ENCODE measurements at places on chromosomes 6 and 20.

GRCh38 chr20:33796907-33797544, 14.1 kb upstream of the CHMP4B start:
- no peak for DNase-seq

DNA sequence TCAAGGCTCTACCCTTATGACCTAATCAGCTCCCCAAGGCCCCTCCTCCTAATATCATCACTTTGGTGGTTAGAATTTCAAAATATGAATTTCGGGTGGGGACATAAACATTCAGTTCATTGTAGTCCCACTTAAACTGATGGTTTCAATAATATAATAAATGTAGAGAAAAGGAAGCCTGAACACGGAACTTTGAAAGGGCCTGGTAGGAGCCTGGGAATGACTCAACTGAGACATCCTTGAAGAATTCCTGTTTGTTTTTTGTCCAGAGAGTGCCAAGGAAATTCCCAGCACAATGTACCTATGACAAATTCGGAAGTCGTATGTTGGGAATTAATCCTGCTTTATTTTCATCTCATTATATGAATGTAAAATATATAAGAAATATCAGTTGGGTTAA, 457.9 kb downstream of the PLCB1 start:
- no peak for DNase-seq

GRCh38 chr6:39924283-39924682, 10.0 kb downstream of the MOCS1 start:
- DNase-seq, result no peak

GRCh38 chr20:31717478-31718201, 5.0 kb downstream of the BCL2L1 start:
- DNase-seq, result peak; percentile 62

DNA sequence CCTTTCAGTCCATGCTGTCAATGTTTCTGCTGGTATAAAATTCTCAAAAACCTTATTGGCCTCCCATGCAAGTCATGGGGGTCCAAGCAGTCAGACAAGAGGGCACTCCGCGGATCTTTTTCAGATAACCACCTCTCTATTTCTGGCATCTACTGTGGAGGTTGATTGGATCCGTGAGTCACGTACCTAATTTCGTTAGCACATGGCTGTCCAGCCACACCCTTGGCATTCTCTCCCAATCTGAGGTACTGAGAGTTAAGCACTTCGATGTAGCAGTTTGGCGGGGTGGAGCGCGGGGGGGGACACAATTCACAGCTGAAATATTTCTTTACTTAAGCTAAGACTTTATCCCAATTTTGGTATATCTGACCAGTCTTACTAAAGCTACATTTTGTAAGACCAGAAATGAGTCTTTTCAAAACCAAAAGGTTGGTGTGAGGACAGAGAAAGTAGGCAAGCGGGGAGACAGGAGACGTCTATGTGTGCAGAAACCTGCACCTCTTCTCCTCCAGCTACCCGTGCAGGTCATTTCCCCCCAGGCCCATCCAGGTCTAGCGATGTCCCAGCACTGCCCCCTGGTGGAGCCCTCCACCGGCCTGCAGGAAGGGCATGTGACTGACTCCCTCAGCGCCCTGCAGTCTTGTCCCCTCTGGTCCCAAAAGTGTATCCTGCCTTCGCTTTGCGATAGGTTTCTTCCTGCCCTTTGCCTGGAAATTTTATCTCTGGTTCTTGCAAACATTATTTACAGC, 113.1 kb downstream of the ADAT2 start:
- DNase-seq, result peak; percentile 45

GRCh38 chr6:160261991-160262680, 3.5 kb upstream of the SLC22A2 start:
- DNase-seq, result no peak

DNA sequence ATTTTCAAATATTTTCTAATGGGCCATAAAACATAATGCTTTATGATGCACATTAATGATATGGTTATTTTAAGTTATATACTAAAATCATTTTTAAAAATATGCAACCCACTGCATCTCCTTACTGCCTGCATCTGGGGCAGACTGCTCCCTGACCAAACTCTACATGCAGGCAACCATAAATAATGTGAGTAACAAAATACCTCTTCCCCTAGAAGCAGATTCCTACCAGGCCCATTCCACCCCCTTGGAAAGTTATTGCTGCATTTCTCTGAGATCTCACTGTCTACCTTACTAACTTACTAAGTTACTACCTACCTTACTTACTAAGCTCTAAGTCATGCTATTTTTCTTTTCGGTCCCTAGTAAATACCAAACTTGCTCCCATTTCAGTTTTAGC, 71.8 kb downstream of the ATG5 start:
- no peak for DNase-seq

GRCh38 chr6:154353626-154354025, 3.0 kb downstream of the IPCEF1 start:
- no peak for DNase-seq

DNA sequence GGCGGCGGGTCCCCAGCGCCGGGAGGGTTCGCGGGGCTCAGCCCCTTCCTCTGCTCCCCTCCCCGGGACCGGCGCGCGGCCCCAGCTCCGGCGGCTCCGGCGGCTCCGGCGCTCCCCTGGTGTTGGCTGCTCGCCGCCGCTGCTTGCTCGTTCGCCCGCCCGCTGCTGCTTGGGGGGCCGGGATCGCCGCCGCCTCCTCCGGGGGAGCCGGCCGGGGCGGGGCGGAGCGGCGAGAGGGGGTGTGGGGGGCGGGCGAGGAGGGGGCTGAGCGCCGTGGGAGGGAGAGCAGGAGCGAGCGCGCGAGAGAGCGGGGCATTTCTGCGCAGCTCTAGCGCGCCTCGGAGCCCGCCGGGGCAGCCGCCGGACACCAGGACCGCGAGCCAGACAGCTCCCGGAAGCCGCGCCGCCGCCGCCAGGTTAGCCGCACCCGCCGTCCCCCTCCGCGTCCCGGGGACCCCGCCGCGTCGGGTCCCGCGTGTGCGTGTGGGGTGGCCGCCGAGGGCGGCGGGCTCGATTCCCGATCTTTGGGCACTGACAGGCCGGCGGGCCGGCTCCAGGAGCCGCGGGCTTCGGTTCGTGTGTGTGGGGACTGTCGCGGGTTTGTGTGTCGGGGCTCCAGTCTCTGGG, 62.0 kb upstream of the EPB41L1 start:
- DNase-seq, result peak; percentile 10

DNA sequence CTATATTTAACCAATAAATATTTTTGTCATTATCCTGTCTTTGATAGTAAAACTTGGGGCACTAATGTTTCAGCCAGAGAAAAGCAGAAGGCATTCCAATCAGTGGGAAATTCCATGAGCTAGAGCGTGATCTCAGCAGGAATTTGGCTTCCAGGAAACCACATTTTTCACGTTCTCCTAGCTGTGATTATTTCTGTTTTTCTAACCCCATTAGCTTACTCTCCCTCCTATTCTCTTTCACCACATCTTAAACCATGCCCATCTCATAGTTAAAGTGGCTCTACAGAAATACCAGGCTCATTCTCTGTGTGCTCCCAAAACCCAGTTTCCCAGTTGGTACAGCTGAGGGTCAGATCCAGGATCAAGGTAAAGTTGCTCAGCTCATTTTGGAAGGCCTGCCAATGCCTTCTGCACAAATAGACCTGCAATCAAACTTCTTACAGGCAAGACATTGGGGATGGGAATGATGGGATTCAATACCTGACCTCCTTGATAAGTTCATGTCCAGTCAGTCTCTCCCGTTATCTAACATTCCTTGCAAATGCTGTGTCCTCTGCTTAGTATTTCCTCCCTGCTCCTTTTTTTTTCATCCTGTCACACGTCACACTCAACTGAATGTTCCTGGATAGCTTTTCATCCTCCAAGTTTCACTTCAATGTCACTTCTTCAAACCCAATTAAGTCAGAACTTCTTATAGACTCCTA, 33.1 kb upstream of the TMEM30A start:
- no peak for DNase-seq

GRCh38 chr6:152554851-152555250, 82.3 kb downstream of the SYNE1 start:
- no peak for DNase-seq

DNA sequence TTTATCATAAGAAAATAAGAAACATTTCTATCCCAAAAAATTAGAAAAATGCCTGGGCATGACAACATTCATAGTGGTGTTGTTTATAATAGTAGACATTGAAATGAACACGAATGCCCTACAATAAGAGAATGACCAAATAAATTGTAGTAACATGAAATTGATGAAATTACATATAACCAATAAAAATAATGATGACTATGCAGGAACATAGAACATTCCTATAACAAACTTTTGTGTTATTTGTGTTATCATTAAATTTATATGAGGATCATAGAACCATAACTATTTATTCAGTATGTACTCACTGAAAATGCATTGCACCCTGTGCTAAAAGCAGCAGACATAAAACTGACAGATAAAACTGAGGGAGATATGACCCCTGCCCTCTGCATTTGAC, 399.7 kb downstream of the CBLN4 start:
- no peak for DNase-seq

GRCh38 chr6:77686931-77687330, 34.1 kb downstream of the MEI4 start:
- DNase-seq, result no peak

DNA sequence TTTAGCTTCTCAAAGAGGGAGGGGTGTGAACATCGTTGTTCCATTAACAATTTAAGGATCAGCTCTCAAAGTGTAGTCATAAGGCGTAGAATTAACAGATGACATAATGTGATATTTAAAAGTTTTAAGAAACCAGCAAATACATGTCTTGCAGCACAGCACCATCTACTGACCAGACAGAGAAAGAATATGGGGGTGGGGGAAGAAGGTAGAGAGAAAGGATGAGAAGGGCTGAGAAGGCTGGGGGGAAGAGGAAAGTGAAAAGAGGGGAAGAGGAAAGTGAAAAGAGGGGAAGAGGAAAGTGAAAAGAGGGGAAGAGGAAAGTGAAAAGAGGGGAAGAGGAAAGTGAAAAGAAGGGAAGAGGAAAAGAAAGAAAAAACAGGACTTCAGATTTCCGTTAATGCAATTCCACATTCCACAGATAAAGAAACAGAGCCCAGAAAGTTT, 80.9 kb downstream of the HAO1 start:
- peak; percentile 2 for DNase-seq

DNA sequence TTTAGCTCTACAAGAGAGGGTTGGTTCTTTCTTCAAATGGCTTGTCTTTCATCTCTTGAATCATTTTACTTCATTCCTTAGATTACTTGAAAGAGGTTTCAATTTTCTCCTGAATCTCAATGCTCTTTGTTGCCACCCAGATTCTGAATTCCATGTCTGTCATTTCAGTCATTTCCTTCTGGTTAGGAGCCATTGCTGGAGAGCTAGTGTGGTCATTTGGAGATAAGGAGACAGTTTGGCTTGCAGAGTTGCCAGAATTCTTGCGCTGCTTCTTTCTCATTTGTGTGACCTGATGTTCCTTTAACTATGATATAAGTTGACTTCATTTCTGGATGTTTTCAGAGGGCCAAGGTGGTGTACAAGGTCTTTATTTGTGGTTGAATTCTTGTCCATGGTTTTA, 157.8 kb downstream of the SLC22A3 start:
- no peak for DNase-seq

DNA sequence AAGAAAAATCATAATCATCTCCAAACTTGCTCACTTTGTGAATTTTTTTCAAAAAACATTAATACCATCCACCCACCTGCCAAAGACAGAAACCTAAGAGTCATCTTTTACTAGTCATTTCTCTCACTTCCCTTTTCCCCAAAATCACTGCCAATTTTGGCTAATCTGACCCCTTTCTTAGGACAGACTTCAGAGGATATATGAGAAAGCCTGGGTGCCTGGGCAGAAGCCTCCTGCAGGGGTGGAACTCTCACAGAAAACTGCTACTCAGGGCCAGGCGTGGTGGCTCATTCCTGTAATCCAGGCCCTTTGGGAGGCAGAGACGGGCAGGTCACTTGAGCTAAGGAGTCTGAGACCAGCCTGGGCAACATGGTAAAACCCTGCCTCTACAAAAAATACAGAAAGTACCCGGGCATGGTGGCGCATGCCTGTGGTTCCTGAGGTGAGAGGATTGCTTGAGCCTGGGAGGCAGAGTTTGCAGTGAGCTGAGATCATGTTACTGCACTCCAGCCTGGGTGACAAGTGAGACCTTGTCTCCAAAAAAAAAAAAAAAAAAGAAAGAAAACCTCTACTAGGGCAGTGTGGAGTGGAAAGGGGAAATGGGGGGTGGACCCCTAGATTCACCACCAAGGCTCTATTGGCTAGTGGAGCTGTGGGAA, 3.8 kb downstream of the DEK start:
- no peak for DNase-seq

DNA sequence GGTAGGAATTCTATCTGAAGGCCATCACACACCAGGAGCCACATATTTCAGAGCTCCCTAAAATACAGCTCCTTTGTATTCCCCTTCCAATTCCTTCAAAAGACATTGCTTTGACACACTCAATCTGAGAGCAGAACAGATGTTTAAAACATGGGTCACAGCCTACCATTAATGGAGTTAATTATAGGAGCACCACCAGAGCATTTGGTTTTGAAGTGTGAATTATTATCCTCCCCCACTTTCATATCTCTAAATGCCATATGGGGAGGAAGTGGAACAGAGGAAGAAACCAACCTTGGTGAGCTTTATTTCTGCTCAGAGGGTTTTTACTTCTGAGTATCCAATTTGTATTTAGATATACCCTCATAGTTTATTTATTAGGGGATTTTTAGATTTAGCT, 50.7 kb upstream of the TNFRSF21 start:
- DNase-seq, result no peak

DNA sequence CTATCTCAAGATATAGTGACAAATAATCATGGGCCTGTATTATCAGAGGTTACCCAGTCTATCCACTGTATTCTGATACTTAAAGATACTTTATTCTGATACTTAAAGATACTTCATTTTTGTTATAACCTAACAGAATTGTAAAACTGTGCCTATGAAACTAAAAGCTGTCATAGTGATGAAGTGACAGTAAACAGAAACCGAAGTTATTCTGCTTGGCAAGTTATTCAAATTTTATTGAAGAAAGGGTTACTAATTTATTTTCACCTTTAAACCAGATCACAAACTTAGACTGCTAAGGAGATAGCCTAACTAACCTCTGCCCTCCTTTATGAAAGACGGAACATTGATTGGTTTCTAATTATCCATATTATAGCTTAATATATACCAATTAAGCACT, 604.6 kb upstream of the IMPG1 start:
- no peak for DNase-seq

All from stimulated activated naive CD8-positive, alpha-beta T cell treated with anti-CD3 and anti-CD28 coated beads, Interleukin-15, amount 100 ng/mL, for 72 hours (primary cell).